Activated CD8-positive, alpha-beta memory T cell treated with anti-CD3 and anti-CD28 coated beads, Interleukin-2, amount 50 U/mL, for 48 hours (primary cell): ENCODE measurements at places on chromosomes 13 and 19.

GRCh38 chr13:45341799-45342500 lies 967 bp upstream of the TPT1 start:
- DNase-seq, result no peak

DNA sequence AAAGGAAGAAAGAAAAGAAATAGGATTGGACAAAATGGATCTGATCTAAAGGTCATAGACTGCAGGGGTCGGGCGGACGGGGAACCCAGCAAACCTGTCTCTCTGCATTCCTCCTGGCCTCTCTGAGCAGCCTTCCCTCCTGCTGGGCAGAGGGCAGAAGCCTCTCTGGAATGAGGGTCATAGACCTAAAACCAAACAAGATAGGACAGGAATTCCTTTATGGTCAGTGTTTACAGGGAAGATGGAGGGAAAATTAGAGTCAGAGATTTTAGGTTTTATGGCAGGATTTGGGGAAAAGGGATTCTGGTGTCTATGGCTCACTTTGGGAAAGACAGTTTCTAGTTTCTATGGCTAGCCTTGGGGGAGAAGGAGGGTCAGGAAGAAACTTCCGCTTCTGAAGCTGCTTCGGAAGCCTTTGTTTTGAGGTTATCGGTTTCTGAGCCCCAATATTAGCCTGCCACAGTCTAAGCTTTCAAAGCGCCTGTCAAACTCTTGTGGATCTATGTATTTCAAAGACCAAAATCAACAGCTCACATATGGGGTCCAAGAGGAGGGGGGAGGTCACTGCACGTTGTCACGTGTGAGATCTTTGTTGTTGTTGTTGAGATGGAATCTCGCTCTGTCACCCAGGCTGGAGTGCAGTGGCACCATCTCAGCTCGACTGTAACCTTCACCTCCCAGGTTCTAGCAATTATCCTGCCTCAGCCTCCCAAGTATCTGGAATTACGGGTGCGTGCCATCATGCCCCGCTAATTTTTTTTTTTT lies 18.9 kb upstream of the DPRX start:
- DNase-seq, result no peak

DNA sequence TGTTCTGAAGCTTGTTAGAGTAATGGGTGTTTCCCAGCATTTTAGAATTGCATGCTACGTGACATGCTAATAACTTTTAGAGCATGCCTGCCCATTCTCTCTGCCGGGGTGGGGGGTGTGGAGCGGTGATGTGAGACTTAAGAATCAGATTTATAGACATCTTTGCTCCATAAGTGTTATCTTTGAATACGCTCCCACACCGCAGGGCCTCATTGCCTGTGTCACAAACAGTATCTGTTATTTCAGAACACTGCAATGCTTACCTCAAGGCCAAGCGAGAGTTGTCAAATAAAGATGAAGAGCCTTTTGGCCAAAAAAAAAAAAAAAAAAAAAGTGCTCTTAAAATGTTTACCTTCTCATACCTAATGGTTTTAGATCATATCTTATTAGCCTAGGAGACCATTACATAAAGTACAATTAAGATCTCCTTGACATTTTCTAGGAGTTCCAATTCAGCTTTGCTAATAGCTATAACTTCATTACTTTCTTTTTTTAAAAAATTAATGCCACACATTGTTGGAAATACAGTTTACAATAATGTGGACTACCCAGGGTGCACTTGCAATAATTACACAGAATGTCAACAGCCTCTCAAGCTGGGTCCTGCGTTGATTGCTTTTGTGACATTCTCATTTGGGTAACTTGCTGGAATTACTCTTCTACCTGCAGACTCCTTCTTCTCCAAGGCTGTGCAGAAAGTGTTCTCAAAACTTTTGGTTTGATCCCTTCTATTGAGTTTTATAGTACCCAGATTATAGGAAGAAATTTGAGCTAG lies 525.3 kb downstream of the KLF12 start:
- no peak for DNase-seq

GRCh38 chr13:84651705-84652104 lies 769.4 kb upstream of the SLITRK1 start:
- no peak for DNase-seq

DNA sequence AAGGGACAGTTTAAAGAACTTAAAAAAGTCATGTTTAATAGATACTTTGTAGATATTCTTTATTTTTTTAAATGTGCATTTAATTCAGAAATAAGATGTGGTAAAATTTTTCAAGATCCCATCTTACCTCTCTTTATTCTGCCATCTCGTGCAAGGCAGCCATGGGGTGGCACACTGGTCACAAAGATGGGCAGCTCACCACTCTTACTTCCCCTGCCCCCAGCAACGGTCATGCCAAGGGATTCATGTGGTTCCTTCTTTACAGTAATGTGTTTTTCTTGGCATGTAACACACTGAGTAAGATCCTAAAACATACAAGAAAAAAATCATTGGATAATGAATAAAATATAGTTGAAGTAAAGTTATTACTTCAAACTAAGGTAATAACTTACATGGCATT lies 64.2 kb downstream of the LNX2 start:
- DNase-seq, result no peak

DNA sequence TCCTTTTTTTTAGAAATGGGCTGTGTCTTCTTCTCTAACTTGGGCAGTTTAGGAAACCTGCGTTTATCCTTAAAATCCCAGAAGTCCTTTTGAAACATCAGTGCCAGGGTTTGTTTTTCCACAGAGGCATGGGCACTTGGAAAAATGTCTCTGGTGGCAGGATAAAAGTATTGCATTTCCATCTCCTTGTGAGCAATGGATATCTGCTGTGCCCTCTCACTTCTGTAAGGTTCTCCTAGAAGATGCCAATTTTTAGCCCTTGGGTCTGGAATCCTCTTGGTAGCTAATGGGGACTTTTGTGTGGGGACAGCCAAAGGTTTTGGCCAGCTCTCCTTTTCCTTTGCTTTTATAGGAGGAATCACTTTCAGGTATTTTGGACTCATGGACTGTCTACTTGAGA lies 21.0 kb downstream of the WDR87 start:
- DNase-seq, result no peak
